Suppressor macrophage treated with lipopolysaccharide for 1 hour (primary cell): ENCODE measurements at places on chromosomes 1 and 21.

DNA sequence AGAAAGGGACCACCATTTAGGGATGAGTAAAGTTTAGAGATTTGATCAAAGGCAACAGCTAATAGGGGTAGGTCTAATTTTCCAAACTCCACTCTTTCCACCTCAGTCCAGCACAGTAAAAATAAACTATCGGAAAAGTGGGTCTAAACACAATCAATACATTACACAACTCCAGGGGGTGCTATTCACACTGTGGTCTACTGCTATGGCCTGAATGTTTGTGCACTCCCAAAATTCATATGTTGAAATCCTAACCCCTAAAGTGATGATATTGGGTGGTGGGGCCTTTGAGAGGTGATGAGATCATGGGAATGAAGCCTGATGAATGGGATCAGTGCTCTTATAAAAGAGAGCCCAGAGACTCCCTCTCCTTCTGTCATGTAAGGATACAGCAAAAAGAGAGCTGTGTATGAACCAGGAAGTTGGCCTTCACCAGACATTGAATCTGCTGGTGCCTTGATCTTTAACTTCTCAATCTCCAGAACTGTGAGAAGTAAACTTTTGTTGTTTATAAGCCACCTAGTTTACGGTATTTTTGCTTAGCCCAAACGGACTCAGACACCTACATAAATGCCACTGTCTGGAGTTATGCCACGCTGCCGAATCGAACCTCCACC lies 193.9 kb downstream of the OMA1 start:
- DNase-seq, result no peak

DNA sequence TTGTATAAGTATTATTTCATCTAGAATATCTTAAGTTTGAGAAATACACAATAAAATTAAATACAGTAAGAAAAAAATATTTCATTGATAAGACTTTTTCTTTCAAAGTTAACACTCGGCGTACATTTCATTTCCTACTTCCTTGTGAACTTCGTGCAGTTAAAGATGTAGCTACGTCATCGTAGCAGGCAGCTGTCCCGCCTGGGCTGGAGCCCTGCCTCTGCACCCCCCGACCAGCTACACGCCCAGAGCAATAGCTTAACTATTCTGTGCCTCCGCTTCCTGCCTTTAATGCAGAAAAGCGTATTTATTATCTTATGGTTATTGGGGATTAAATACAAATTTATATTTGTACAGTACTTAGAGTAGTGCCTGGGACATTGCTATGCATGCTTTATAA lies 53.5 kb downstream of the CLSTN1 start:
- no peak for DNase-seq

DNA sequence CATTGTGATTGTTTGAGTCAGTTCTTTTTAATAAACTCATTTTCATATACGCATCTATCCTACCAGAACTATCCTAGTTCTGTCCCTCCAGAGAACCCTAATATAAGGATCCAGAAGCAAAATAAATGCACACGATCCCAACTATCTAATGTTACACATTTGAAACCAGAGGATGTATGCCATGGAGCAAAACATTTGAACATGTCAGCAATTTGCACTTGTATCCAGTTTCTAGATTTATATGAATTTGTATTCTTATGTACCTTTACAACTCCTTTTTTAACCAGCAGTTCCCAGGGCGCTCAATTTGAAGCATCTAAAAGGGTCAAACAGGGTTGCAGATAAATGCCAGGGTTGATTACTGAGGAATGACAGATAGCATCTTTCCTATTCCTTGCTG lies 2.1 kb downstream of the EXTL2 start:
- no peak for DNase-seq

DNA sequence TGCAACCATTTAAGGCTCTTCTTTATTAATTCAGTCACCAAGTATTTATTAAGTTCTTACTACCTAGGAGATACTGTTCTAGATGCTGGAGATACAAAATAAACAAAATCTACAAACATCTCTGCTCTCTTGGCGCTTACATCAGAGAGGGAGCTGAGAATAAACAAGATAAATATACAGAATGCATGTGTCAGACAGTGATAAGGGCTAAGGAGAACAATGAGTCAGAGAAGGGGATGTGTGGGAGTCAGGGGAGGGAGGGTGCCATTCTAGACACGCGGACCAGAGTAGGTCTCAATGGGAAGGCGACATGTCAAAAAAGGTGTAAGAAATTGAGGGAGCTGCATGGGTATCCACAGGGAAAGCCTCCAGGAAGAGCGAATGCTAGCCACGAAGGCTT lies 393.2 kb downstream of the RWDD3 start:
- no peak for DNase-seq

DNA sequence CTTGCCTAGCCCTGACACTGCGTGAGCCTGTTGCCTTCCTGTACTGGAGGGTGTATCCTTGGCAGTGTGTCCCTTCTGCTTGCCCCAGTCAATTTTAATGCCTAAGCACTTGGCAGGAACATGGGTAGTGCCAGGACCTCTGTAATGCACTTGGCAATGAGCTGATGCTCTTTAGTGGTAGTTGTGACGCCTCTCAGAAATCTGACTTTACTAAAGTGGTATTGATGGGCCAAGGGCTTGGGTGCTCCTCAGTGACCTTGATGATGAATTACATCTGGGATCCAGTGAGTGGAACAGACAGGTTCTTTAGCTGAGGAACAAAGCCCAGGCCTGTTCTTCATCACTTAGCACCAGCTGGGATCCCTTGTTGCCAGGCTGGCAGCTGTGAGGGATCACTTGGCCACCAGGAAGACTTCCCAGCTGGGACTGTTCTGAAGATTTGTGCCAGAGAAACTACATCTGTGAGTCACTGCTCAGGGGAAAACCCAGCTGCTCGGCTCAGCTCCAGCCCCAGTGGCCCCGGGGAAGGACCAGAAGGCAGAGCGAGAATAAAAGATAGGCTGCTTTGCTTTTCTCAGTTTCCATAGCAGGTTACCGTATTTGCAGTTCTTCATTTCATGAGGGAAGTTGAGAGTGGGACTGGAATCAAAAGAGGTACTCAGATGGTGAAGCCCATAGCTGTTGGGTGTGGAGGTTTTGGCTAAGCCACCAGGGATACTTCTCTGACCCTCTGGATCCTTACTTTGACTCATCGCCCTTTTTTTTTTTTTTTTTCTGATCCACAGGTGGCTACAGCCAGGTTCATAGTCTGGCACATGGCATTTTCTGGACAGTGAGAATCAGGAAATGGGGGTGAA lies 28.5 kb upstream of the KCNA2 start:
- DNase-seq, result peak; percentile 93

- no peak for DNase-seq
Observed at GRCh38 chr1:78070210-78070609, 24.4 kb downstream of the GIPC2 start.

DNA sequence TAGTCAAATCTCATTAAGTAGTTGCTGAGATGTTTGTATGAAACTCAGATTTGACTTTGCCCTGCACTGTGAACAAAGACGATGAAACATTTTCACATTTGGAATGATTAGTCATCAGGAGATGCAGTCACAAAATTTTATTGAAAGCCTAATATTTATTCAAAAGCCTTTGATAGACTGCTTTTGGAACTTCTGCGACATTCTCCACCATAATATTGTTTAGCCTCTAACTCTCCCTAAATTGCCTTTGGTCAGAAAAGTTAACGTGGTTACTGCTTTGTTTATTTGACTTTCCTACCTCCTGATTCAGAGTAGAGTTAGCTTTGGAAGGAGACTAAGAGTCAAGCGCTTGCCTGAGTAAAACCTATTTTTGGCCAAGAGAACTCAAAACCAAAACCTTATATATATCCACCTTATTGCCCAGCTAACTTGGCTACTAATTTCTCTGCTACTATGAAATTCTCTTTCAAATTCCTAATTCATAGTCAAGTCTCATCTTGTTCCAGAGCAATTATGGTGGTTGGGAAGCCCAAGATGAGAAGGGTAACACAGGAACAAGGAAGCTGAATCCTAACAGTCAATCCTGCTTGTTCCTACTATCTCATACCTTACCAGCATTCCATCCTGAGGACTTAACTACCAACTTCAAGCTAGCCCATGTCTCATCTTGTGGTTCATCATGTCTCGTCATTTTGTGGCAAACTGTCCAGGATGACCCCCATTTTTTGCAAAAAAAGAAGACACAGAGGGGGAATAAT lies 429.6 kb downstream of the USP25 start:
- no peak for DNase-seq

DNA sequence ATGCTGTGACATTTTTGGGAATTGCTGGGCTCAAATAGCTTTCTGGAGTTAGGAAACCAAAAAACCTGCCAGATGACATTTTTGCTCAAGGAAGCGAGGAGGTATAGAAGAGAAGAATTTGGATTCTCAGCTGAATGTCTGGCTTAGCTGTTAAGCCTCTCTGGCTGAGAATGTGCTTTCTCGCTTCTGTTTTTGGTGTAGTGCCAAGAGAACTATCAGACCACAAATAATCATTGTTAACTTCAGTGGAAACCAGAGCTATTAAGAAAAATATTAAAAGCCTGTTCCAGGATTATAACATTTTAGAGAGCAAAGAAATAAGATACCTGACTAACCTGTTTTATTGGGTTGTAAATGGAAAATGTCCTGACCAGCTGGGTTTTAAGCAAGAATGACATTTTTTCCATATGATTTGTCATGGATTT lies 39.5 kb upstream of the DIPK1A start:
- no peak for DNase-seq

DNA sequence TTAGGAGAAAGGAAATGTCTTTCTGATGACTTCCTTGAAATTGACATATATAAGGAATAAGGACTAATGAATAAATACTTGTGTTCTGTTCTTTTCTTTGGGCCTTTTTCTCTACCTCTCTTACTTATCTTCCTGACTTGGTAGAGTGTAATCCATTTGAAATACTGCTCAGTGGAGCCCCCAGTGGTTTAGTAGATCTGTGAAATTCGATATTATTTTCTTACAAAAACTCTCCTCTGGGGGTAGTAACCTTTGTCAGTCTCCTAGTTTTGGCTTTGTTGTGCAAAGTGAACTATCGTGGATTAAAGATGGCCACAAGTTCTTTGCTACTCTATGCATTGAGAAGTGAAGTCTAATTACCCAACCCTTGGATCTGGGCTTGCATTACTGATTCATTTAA lies 48.8 kb downstream of the DUSP10 start:
- DNase-seq, result no peak

DNA sequence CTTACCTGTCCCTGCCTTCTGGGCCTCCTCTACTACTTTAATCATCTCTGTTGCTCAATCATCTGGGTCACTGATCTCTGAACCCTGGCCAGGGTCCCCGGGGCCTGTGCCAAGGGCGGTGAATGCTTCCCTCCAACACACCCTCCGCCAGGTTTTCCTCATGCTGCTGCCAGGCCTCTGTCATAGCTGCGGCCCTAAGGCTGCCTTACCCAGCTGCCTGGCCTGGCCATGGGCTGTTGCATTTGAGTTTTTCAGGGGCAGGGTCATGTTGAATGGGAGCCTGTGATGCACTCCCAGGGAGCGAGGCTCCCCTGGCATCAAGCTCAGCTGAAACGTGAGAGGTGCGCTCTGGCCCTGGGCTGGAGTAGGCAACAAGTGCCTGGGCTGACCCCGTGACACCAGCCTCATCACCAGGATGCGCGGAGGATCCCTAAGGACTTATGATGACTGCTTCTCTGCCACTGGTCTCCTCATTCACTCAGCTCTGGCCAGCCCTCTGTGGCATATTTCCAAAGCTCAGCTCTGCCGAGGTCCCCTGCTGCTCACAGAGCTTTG lies 7.6 kb downstream of the EDN2 start:
- no peak for DNase-seq

DNA sequence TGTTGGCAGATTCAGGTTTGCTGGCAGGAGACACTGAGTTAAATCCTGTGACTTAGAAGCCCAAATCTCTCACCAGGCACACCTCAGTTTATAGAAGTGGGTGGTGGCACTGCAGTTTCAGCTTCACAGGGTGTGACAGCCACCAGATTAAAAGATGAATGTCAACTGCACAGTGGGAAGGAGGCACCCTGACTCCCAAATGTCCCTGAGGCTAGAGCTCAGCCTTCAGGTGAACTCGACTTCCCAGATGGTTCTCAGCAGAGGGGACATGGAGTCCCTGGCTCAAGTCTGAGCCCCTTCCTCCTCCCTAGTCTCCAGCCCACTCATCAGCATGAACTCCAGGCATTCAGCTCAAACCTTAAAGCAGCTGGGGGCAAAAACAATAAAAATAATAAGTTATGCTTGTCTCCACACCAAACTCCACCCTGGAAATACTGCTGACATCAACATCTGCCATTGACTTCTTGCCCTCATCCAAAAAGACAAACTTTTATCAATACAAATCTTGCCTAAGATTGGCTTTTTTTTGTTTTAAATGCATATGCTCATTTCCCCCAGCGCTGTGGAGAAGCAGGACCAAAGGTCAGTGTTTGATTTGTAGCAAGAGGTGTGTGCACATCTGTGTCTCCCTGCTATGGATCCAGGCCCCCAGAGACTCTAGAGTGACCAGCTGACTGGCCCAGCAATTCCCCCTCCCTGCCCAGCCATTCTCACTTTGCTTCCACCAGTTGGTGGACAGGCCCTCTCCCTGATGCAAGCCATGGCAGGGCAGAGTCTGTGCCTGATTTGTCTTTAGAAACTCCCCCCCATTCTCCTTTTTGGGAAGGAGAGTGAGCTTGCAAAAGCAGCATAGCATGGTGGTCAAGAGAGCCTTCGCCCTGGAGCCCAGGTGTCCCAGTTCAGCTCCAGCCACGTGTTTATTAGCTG lies 18.5 kb upstream of the S100A7 start:
- DNase-seq, result no peak

- no peak for DNase-seq
Observed at GRCh38 chr21:44293551-44294231, 6.2 kb upstream of the PFKL start.

GRCh38 chr1:94096797-94097549 lies 24.0 kb downstream of the ABCA4 start:
- no peak for DNase-seq

DNA sequence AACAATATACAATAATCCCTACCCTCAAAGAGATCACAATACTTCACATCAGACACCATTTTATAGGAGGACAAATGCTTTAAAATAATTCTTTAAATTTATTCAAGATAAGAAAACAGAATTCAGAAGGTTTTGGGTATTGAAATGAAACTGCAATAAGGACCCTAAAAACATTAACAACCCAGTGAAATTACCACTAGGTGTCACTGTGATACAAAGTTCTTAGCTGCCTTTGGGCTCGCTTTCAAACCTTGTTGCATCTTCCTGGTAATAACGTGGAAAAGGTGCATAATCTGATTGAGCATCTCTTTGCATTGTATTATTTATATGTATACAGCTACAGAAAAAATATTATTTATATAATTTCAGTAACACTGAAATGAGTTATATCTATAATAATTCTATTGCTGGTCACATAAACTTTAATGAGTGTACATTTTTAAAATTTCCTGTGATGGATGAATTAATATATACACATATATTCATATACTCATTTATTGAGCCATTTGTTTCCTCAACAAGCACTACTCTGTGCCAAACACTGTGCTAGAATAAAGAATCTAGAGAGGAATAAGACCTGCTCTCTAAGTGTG lies 185.2 kb downstream of the FAF1 start:
- DNase-seq, result peak; percentile 74
